ENCODE measurements at places on chromosomes 1 and 21. TPM values are rescaled to one million over a fixed set of nuclear protein-coding genes. Genes with fewer than 3 reads are reported as not detected.

The PLOD1 gene
- 36.0 TPM for total RNA-seq

The CFAP45 gene
- 0.95 TPM for total RNA-seq

The RHCE gene
- not detected for total RNA-seq

The KRTAP12-2 gene
- total RNA-seq: not detected

The INSRR gene
- not detected for total RNA-seq

The TINAGL1 gene
- 56.4 TPM for total RNA-seq

The AADACL3 gene
- total RNA-seq: not detected

The RIPPLY3 gene
- total RNA-seq: 0.47 TPM

The HPCAL4 gene
- total RNA-seq: not detected

The ESPN gene
- total RNA-seq: 21.2 TPM

The PDE9A gene
- total RNA-seq: 2.9 TPM

GRCh38 chr1:172122381-172122780 lies 281.1 kb downstream of the DNM3 start:
- no peak for DNase-seq
- no peaks in the 10 kb centered on the region for H3K36me3 ChIP-seq
- no peak overlapping the region for H3K4me3 ChIP-seq
- no peak overlapping the region for H3K27ac ChIP-seq
- no peaks in the 10 kb centered on the region for H3K4me1 ChIP-seq

DNA sequence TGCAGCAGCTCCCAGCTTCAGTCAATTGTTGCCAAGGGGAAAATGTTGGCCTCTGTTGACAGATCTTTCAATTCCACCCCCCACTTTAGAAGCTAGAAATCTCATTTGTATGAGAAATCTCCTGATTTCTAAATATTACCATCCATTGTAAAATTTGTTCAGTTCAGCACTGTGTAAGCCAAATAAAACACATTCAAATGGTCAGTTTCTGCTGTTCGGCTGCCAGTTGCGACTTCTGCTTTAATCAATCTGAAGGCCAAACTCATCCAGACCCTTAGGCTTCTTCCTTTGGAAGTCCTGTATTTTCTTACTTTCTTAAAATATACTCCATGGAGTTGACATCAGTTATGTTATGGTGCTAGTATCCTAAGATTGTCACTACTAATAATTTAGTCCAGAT lies 281.2 kb upstream of the ZRANB2 start:
- no peak overlapping the region for H3K4me3 ChIP-seq
- H3K4me1 ChIP-seq: no peaks in the 10 kb centered on the region
- H3K27ac ChIP-seq: no peak overlapping the region
- no peaks in the 10 kb centered on the region for H3K27me3 ChIP-seq

DNA sequence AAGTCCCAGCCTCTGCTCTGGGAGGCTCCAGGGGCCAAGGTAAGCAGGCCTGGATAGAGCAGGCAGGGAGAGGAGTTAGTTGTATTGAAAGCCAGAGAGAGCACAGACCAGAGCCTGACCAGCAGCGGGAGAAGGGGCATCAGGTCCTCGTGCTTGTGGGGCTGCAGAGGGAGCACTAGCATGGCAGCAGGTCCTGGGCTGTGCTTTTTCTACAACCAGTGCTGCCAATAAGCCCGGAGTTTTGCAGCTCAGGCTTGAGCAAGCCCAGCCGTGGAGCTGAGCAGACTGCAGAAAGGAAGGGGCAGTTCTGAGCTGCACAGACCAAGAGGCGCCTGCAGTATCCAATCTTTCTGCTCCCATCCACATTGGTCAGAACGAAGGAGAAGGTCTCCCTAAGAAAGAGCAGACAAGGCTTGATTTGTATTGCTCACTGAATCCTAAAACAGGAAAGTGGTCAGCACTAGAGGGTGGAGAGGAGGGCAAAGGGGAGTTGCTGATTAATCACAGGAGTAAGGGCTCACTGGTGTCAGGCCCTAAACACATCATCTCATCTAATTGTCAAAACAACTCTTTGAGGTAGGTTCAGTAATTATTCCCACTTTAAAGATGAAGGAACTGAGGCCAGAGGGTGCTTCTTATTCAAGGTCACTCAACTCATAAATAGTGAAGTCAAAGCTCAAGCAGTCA lies 2.7 kb downstream of the DENND2D start:
- no peak for DNase-seq
- peak overlapping the region; percentile 88 for H3K4me3 ChIP-seq
- peaks cover 4% of the 10 kb centered on the region for H3K36me3 ChIP-seq
- peaks cover 52% of the 10 kb centered on the region for H3K4me1 ChIP-seq

GRCh38 chr1:205588636-205589035 lies 43.2 kb downstream of the ELK4 start:
- no peaks in the 10 kb centered on the region for H3K36me3 ChIP-seq
- H3K27ac ChIP-seq: peak overlapping the region; percentile 2
- H3K27me3 ChIP-seq: no peaks in the 10 kb centered on the region
- no peak for DNase-seq
- peaks cover 13% of the 10 kb centered on the region for H3K4me1 ChIP-seq
- H3K4me3 ChIP-seq: no peak overlapping the region

DNA sequence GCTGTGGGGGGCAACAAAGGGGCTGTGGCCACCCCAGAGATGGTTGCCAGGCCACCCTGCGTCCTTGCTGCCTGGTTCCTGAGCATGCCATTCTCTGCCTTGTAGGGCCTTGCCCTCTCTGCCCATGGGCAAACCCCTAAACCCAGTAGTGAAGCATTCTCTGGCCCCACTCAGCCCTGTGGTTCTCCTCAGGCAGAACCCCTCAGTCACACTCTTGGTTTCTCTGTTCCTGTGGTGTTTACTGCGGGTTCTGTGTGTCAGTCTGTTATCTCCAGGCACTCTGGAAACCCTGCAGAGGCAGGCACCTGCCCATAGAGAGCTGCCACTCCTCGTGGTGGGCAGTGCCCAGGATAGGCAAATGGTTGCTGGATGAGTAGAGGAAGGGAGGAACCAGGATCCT lies 41.1 kb upstream of the IL19 start:
- H3K27me3 ChIP-seq: no peaks in the 10 kb centered on the region
- no peak overlapping the region for H3K27ac ChIP-seq
- DNase-seq: no peak
- H3K36me3 ChIP-seq: peaks cover 44% of the 10 kb centered on the region
- peaks cover 41% of the 10 kb centered on the region for H3K4me1 ChIP-seq

DNA sequence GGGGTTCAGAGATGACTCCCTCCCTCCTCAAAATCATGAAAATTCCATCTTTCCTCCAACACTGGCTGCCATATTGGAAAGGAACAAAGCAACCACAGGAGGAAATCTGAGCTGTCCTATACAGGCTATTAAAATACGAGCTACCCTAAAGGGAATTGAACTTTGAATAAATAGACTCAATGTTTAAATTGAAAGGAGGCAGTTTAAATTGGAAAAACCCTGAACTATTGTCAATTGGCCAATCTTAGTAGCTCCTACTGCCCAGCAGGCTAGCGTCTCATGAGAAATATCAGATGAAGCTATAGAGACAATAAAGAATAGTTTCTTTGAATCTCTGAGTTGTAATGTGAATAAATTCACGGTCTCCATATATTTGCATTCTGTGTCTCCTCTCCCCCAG lies 85.4 kb upstream of the KCNE2 start:
- H3K36me3 ChIP-seq: no peaks in the 10 kb centered on the region
- H3K27ac ChIP-seq: no peak overlapping the region
- DNase-seq: no peak
- no peaks in the 10 kb centered on the region for H3K27me3 ChIP-seq

DNA sequence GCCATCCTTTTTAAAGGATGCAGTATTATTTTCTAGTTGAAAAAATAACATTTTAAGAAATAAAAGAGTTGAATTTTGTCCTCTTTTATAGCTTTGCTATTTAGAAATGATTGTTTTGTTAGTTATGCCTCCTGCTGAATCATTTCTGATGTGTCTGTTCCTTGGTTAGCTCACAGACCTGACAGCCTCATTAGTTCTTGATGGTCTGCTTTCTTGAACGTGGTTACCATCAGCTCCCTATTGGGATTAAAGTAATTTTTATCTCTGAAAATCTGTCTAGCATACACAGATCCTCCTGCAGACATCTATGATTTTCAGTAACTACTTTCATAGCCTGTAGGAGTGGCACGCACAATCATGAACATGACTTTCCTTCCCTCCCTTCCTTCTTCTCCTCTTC lies 447.6 kb upstream of the B3GALT2 start:
- no peak overlapping the region for H3K4me3 ChIP-seq
- no peaks in the 10 kb centered on the region for H3K27me3 ChIP-seq
- H3K27ac ChIP-seq: no peak overlapping the region
- H3K36me3 ChIP-seq: no peaks in the 10 kb centered on the region

GRCh38 chr1:161196521-161197451 lies 2.1 kb downstream of the ADAMTS4 start:
- no peaks in the 10 kb centered on the region for H3K27me3 ChIP-seq
- no peak for DNase-seq
- peak overlapping the region; percentile 90 for H3K27ac ChIP-seq
- peaks cover 15% of the 10 kb centered on the region for H3K36me3 ChIP-seq
- peak overlapping the region; percentile 39 for H3K4me3 ChIP-seq
- H3K4me1 ChIP-seq: peaks cover 41% of the 10 kb centered on the region
